ENCODE measurements at places on chromosomes 4 and X.

DNA sequence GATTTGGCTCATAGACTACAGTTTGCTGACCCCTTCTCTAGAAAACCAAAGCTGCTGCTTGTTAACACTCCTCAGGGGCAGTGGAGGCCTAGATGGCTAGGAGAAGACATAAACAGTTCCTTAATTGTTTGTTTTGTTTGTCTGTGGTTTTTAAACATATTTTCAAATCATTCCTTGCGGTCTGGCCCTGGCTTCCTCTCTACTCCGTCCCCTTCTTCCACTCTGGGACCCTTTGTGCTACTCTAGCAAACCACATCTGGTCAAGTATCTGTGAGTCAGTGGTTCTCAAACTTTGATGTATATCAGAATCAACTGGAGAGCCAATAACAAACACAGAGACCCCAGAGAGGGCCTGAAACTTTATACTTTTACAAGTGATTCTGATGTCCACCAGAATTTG is 36.1 kb downstream of the FRMPD4 start:
- DNase-seq = no peak

GRCh38 chr4:112775801-112776200 is 138.9 kb downstream of the LARP7 start:
- DNase-seq = no peak

DNA sequence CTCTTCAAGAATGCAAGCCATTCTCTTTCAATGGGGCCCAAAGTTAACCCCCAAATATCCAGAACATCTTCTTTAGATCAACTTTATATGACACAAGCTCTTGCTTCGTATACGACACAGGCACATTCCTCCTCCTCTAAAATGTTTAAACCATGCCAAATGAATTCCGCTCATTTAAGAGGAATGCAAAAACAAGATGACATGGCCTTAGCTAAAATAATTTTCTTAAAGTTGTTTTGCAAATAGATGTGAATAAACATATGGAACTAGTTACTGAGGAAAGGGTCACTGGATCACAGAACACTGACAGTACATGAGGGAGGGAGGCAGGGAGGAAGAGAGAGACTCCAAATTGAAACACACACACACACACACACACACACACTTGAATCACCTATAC is 97.4 kb downstream of the RASL11B start:
- DNase-seq = no peak

DNA sequence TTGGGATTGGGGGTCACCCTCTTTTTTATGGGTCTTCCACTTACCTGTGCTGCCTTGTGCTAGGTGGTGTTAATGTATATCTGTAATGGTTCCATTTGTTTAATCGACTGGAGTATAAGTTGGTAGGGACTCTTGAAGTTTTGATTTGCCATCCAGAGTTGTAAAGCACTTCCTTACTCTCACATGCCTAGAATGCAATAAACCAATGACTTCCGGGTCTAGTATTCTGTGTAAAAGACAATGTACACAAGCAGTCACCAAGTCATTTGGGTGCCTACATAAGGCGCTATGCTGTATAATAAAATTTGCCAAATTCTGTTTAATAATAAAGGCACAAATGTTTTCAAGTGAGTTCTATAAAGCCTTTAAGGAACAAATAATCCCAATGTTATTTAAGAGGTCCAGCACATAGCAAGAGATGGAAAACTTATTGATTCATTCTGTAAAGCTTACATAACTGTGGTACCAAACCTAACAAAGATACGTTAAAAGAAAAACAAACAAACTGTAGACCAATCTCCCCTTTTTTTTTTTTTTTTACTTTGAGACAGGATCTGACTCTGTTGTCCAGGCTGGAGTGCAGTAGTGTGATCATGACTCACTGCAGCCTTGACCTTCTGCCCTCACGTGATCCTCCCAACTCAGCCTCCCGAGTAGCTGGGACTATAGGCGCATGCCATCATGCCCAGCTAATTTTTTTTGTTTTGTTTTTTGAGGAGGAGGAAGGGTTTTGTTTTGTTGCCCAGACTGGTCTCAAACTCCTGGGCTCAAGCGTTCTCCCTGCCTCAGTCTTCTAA is 41.5 kb upstream of the HPRT1 start:
- no peak for DNase-seq

GRCh38 chrX:11781133-11781532 is 23.1 kb downstream of the MSL3 start:
- DNase-seq = no peak

GRCh38 chr4:91485415-91485814 is 818.4 kb upstream of the GRID2 start:
- no peak for DNase-seq

DNA sequence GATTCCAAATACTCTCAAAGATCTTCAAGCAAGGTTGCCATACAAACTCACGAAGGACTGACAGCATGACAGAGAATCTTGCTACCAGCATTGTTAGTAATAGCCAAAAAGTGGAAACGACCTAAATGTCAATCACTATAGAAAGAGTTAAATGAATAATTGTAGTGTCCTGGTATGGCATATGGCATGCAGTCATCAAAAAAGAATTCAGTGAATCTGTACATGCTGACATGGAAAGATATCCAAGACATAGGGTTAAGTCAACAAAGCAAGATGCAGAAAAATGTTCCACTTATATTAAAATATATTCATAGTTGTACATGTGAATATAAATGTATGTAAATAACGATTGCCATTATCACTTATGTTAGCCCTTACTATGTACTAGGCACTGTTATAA is 37.6 kb downstream of the SRPX2 start:
- no peak for DNase-seq

DNA sequence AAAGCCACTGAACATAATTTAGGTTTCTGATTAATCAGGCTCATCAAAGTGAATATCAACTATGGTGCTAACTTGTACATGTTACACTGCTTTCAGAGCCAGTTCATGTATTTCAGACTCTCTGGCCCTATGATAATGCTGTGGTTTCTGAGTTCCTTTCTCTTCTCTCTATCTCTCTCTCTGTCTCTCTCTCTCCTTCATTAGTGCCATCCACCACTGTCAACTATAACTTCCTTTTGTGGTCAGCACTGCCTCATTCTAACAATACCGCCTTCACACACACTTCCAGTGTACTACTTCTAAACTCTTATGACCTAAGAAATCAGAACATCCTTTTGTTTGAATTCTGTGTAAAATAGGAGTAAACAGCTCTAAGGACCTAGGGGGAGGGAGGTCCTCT is 907.1 kb downstream of the RPA4 start:
- DNase-seq = no peak
